ENCODE measurements at places on chromosomes 3 and 15.

DNA sequence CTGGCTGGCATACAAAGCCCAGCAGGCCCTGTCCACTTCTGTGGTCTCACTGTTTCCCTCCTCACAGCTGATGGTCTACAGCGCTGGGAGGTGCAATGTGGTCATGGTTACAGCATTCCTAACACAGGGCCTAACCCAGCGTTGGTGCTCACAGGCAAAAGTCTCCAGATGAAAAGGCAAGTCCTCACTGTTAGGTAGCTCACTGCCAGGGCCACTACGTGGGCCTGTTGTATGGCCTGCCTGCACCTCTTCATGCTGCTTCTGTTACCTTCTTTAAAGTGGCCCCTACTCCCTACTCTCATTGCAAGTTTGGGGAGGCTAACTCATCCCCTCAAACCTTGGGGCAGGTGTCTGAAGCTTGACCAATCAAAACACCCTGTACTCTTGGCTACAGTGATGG lies 31.3 kb downstream of the CCDC13 start:
- DNase-seq, result no peak

DNA sequence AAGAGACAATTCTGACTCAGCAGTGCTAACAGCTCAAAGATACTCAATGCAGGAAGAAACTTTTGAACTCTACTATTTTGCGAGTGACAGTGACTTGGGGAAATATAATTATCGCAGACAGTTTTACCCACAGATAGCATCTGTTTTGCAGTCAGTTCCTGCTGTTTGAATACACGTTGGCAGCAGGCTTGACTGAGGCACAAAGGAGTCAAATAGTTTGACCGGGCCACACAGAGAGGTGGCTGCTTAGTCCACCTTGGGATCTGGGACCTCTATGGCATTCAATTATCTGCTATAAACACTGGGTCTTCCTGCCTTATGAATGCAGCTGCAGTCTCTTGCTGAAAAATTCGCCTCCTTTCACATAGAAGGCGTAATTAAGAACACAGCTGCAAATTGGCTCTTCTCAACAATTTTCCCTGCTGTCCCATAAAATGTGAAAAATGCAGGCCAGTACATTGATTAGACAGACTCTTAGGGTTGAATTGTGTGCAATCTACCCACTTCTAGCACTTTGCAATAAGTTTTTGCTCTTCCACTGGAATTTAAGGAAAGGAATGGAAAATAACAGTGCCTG lies 56.5 kb downstream of the OTOL1 start:
- no peak for DNase-seq

- DNase-seq, result no peak
Observed at GRCh38 chr3:69197922-69198530, 75.6 kb upstream of the LMOD3 start.

DNA sequence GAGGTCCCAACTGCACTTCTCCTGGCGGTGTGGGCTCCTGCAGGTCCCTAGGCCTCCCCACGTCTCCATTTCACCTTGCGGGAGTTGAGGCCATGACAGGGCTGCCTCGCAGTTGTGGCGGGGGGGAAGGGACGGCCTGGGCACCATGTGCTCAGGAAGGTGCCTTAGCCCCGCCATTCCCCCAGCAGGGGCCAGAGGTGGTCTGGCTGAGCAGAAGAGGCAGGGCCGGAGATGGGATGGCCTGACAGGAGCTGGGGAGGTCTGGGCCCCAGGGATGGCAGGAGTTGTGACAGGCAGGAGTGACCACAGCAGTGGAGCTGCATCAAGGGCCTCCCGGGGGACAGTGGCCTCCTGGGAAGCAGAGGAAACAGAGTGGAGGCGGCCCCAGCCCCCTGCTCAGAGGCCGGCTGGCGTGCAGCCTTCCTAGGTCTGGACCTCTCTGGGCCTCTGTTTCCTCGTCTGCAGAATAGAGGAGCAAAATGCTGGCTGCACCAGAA lies 18.7 kb upstream of the KLF15 start:
- DNase-seq, result no peak

DNA sequence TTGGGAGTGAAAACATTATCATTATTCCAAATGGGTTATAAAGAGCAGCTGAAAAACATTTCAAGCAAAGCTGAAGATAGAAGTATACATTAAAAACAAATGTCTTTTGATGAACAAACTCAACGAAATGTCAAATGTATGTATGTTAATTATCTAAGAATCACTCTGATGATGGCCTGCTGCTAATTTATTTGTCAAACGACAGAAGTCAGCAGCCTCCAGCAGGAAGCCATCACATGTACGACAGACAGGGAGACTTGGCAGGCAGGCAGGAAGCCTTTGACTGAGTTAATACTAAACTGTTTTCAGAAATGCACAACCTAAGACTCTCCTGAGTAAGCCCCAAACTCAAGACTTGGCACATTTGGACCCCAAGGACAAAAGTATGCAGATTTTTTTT lies 491.1 kb downstream of the ZNF385D start:
- no peak for DNase-seq

DNA sequence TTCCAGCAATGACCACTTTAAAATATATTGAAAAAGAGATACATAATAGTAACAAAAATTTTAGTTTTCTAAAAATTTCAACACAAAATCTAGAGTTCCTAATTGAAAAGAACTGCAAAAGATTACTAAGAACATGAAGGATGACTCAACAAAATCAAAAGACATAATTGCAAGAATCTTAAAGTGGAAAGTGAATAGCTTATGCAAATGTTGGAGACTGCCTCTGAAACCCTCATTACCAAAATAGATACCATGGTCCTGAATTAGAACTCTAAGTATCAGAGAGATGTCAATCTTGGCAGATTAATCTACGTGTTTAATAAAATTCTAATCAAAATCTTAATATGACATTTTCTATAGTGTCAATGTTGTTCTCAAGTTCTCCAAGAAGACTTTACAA lies 60.7 kb upstream of the SGO1 start:
- no peak for DNase-seq
